ENCODE measurements at places on chromosomes 16 and 17. TPM values are rescaled to one million over a fixed set of nuclear protein-coding genes. Genes with fewer than 3 reads are reported as not detected.

TMEM98 gene
- total RNA-seq, result 29.8 TPM

- no peak for DNase-seq
Observed at GRCh38 chr17:73349138-73349537, 37.3 kb upstream of the CDC42EP4 start.

DNA sequence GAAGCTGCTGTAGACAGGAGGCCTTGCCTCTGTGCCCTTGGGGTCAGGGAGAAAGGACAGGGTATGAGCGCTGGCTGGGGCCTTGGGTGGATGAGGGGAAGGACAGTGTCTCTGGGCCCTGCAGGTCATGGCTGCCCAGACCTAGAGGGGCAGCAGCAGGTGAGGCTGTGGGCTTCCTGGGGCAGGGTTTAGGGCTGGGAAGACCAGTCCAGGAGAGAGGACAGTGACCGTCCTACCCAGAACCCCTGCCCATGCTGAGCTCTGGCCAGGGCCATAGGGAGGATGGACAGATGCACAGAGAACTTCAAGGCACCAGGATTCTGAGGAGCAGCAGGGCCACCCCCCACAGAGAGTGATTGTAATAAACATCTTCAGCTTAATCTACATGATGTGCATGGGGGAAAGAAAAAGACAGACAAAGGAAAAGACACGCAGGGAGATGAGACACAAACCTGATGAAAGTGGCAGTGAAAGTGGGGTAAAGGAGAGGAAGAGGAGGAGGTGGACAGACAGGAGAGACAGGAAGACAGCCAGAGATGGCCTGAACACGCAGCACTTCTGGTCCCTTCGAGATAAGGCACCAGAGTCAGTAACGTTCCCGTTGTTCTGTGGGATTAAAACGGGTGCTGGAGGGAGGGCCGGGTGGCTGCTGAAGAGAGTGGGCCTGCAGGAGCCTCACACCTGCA, 17.5 kb downstream of the FLOT2 start:
- no peak for DNase-seq

GRCh38 chr17:55747209-55747608, 3.6 kb upstream of the PCTP start:
- no peak for DNase-seq

KRT24 gene
- not detected for total RNA-seq

- no peak for DNase-seq
Observed at GRCh38 chr16:61909074-61909473, 127.2 kb downstream of the CDH8 start.

WNT9B gene
- total RNA-seq, result 0.53 TPM

CRHR1 gene
- total RNA-seq, result not detected

- no peak for DNase-seq
Observed at GRCh38 chr17:80694992-80695912, 150.6 kb downstream of the RPTOR start.

DNA sequence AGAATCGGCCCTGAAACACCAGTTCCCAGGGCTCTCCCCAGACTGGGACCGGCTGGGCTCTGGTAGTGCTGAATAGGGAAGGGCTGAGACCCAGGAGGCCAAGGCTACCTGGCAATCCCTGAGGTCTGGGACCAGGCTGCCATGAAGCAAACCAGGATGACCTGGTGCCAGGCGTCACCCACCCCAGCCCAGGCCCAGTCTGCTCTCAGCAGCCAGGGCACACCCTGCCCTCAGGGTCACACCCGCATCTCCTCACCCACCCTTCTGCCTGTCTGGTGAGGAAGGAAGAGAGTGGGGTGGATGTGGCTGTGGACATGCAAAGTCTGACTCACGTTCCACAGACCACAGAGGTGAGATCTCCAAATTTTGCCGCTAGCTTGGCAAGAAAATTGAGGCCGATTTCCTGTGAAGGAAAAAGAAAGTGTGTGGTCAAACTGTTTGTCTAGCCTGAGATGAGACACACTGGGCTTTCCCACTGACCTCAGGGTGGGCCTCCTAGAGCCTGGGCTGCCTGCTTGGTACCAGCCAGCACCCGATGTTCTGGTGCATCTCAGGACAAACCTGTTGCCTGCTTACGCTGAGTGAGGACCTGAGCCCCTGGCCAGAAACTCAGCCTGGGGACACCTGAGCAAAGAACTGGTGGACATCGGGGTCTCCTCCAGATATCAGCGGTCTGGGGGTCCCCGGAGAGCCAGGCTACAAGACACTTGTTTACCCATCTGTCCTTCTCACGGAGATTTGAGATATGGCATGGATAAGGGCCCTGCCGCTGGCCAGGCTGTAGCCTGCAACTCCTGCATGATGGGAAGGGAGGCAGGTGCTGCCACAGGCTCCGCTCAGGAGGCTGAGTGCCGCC, 6.3 kb upstream of the RAB37 start:
- no peak for DNase-seq

ABCC3 gene
- 1.4 TPM for total RNA-seq

- DNase-seq, result no peak
Observed at GRCh38 chr17:21303441-21304065, 19.0 kb downstream of the MAP2K3 start.

- no peak for DNase-seq
Observed at GRCh38 chr17:9472094-9472493, 103.5 kb downstream of the STX8 start.

DNA sequence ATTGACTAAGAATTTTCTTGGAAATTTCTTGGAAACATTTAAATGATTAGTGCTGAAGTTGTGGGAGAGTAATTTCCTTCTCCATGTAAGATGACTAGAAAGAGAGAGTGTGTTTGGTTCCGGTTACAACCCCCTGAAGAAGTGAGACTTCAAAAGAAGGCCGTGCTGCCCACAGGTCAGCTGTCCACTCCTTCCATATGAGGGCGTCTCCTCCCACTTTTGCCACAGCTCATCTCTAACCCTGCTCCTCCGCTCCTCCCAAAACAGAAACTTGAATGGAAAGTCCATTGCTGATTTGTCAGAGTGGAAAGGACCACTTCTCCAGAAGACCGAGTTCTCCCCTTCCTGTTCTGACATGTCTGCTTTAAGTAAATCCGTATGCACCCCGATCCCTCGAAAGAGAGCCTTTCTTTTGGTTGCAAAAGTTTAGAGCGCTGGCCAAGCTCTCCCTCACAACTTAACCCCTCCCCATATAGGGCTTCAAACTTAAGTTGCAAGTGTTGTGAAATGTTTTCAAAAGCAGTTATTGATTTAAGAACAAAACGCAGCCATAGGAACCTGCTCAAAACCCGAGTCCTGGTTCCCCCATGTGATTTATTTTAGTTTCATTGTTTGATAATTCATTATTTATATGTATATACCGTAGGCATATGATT, 129.5 kb downstream of the SOCS1 start:
- DNase-seq, result no peak

DNA sequence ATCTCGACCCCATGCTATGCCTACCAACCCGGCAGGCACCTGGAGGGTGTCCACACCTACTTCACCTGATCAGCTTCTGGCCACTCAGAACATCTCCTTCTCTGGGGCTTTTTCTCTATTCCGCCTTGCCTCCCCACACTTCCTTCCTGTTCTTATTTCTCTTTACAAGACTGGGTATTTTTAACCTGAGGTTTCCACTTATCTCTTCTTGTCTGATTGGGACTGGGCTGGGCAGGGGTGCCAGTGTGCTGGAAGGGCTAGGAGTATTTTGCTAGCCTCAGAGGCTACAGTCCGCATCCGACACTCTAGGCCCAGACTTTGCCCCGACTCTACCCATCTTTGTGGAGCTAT, 26.2 kb upstream of the ZNF652 start:
- DNase-seq, result no peak

MED9 gene
- 35.1 TPM for total RNA-seq

DNA sequence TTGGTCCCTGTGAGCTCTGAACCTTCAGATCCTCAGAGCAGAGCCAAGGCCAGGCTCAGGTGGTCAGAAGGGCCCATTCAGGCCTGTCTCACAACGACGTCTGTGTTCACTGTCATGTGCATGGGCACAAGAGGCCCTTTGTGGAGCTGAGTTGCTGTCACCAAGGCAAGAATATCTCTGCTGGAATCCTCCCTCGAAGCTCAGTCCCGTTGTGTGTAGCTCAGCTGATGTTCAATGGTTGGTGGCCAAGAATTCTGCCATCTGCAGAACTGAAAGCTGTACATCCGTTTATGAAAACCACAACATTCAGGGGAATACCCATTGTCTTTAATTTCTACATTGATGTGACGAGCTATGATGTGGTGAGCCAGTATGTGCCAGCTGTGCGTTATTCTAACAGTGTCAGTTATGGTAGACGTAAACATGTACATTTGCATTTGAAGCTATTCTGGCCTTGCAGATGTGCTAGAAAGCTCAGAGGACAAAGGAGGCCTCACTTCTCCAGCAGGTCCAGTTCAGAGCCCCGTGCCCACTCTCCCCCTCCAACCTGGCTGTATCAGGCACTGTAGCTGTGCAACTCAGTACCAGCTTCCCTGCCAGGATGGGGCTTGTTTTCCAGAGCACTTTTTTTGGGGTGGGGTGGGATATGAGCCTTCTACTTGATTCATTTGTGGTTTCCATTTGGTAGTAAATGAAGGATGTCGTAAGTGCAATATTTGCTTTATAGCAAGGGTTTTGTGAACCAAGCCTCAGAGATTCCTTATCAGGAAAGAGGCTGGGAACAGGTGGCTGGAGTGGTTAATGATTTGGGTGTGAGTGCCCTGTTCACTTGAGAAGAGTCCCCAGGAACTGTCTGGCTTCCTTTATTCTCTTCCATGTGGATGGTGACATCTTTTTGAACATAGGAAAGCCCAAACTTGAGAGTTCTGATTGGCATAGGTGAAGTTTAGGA, 56.1 kb downstream of the B9D1 start:
- peak; percentile 15 for DNase-seq

DNA sequence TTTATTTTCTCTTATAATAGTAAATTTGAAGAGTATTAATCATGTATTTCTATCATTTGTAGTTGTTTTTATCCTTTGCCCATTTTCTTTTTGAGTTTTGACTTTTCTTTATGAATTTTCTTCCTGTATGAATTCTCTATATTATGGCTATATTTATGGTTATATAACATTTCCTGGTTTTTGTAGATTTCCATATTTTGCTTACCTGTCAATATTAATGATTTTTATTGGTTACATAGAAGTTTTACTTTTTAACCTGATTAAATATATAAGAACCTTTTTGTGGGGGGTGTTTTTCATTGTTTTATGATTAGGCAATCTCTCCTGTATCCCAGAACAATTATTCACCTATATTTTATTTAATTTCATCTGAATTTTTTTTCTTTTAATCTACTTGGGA, 93.2 kb downstream of the AATF start:
- DNase-seq, result no peak

DNA sequence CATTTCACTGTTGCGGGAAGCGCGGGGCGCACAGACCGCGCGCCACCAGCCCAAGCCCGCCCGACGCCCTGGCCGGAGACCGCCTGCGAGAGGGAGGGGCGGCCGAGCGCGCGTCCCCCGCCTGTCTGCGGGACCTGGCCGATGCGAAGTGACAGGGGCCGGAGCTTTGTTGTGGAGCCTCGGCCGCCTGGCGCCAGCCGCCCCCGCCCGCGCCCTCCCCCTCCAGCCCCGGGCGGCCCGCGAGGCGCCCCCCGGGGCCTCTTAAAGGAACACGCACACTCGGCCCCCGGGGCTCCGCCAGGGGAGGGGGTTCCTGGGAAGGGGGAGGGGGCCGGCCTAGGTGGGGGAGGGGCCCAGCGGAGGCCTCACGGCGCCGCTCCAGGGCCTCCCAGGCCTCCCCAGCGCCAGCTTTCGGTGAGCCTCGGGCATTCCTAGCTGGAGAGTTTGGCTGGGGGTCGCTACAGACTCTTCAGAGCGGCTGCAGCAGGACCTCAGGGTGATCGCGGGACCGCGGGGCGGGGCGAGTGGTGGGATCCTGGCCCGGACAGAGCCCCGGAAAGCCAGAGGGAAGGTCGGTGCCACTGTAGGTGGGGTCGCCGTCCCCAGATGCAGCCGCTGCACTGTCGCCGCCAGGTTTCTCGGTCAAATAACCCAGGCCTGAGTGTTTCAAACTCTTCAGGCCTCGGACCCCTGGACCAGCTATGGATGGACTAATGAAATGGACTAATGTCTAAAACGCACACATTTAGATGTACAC, 2.4 kb upstream of the TBX2 start:
- no peak for DNase-seq

DNA sequence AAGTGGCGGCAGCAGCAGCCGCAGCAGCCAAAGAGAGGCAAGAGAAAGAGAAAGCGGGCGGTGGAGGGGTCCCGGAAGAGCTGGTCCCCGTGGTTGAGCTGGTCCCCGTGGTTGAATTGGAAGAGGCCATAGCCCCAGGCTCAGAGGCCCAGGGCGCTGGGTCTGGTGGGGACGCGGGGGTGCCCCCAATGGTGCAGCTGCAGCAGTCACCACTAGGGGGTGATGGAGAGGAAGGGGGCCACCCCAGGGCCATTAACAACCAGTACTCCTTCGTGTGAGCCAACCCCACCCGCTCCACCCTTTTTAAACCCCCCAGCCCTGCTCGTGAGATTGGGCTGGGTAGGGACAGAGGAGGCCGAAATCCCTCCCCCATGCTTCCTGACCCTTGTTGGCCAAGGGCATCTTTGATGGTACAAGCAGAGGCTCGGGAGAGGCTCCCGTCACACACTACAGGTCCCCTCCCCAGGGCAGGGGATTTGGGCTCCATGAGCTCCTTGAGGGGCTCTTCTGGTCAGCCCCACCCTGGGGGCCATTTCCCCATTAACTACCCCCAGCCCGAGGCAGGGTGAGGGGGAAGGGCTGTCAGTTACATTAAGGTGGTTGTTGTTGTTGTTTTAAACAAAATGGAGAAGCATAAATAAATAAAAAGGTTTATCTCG, 4.6 kb upstream of the ATP2A1 start:
- DNase-seq, result no peak

DNA sequence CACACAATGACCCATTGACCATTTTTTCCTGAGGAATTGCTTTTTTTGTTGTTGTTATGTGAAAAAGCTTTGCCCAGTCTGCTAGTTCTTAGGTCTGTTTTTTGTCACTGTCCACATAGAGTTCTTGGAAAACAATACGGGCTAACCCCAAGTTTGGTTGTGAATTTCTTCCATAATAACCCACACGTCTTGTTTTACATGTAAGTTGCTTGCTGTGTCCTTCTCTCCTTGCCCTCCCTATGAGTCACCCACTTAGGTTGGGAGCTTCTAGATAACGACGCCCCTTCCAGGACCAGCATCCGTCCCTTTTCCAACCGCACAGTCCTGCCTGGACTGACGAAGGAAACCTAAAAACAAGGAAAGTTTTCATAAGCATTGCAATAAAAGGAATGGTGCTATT, 175.3 kb upstream of the HS3ST3A1 start:
- no peak for DNase-seq

TBC1D3E gene
- total RNA-seq, result not detected

- no peak for DNase-seq
Observed at GRCh38 chr17:81252987-81253329, 13.8 kb downstream of the NDUFAF8 start.

SMPD3 gene
- 1.3 TPM for total RNA-seq

GRCh38 chr17:20271011-20271610, 196.2 kb downstream of the LGALS9B start:
- DNase-seq, result no peak

DLG4 gene
- total RNA-seq, result 22.9 TPM

SRCIN1 gene
- 1.4 TPM for total RNA-seq

PEX12 gene
- total RNA-seq, result 6.5 TPM
